ENCODE measurements at places on chromosomes 6 and 20.
A peak's percentile ranks its signal among the peaks of the same experiment; 100 is the strongest.

GRCh38 chr20:9615766-9616454, 101.5 kb downstream of the LAMP5 start:
- DNase-seq, result no peak

DNA sequence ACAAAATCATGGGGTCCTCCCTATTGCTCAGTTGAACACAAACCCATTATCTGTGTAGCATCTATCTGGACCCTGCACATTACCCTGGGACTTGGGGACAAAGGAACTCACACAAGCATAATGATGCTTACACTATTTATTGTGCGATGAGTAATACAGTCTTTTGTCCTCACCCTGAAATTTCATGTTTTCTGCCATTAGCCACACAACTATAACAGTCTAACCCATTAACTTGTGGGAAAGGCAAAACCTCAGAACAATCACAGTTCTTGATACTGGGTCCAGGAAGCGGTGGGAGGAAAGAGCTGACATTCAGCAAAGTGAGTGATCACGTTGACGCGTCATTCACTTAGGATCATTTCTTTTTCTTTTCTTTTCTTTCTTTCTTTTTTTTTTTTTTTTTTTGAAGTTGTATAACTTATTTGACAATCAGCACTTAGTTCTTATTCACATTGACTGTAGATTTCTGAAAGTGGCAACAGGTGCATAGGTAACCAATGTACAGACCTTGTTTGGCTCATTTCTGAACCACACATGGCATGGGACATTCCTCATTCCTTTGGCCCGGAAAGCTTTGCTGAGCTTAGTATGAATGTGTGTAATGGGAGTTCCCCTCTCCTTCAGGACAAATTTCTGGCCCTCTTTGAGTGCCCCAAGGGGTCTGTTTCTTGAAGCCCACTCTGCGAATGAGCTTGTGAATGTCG, 94.8 kb upstream of the CNKSR3 start:
- peak; percentile 23 for DNase-seq

DNA sequence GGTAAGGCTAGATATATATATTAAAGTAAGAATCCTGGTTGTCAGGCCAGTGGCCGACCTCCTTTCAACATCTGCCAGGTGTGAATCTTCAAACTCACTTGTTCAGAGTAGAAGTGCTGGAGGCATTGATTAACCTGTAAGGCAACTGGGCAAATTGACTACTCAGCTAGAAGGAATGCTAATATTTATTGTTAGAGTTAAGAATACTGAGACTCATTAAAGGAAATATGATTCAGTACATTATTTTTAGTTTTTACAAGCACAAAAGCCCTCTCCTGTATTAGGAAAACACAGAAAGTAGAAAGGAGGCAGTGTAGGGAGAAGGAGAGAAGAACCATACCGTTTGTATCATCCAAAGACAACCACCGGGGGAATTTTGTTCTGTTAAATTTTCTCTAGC, 53.5 kb downstream of the RIPOR2 start:
- no peak for DNase-seq

DNA sequence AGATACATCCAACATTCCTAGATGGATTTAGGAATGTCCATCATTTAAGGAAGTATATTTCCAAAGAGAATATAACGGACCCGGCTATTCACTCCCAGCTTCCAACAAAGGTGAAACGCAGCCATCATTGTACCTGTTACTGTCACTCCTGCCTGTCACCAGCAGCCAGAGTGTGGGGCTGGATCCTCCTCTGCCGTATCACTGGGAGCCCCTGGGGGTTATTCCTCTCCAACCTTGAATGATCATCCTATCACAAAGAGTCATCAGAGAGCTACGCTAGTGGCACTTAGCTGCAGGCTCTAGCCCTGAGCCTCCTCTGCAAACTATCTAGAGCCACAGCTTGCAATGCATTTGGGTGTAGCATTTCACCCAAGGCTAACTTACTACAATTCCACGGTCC, 73.6 kb upstream of the NHSL1 start:
- no peak for DNase-seq

DNA sequence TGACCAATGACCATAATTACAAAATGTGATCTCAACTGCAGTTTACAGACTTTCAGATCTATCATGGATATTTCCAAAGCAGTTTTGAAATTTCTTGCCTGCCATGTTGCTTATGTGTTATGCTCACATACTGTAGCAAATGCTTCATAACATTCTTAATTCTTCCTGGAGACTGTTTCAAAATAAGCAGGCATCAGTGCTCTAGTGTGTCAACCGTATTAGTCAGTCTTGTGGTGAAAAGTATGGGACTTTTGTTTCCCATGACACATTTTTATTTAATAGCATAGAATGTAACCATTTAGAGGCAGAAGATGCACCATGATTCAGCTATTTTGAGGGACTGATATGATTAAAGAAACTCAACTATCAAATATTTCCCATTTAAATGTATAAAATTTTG, 1.7 kb downstream of the POPDC3 start:
- no peak for DNase-seq

DNA sequence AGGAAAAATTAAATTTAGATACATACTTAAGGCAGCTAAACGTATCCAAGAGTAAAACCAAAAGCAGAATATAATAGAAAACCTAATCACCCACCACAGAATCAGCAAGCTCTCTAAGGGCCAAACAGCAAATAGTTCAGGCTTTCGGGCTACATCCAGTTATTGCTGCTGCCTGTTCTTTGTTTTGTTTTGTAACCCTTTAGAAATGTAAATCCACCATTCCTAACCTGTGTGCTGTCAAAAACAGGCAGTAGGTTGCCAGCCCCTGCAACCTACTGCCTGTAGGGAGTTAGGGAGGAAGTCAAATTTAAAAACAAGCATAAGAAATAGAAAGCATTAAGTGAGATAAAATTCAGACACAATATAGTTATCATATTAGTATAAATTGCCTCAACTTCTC, 225.9 kb downstream of the PTPRT start:
- no peak for DNase-seq

- DNase-seq, result no peak
These were observed 532.8 kb downstream of the QKI start for GRCh38 chr6:163947276-163947675.

DNA sequence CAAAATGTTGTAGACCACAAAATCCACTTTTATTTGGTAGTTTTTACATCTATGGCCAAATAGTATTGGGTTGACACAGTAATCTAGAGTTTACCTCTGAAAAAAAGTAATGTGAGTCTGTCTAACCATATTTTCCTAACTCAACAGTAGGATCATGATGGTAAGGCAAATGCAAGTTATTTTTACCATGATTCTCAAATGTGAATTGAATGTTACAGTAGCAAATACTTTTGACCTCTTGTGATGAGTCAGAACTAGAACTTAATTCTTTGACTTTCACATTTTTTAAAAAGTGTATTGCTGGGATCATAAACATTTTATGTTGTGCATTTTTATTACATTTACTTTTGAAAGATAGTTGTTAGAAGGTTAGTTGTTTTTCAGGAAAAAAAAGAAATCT, 22.0 kb downstream of the RNF146 start:
- DNase-seq, result no peak

GRCh38 chr6:79868098-79868722, 79.1 kb downstream of the ELOVL4 start:
- DNase-seq, result no peak

DNA sequence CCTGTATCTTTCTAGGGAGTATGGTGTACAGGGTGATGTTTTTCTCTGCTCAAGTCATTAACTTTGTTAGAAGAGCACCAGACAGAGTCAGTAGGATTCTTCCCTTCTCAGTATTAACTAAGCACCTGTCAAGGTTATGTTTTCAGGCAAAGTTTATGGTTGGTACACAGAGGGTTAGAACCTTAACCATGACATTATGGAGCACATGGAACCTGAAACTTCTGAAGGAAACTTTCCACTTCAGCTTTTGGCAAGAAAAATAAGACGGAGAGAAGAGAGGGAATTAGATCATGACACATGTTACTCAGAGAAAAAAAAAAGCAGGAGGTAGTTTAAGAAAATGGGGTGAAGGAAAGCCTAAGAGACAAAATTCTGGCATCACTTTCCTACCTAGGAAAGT, 112.9 kb upstream of the PDE7B start:
- DNase-seq, result no peak

GRCh38 chr6:4889701-4890100, 113.5 kb downstream of the CDYL start:
- no peak for DNase-seq

GRCh38 chr6:42225029-42225339, 7.3 kb upstream of the MRPS10 start:
- no peak for DNase-seq

- no peak for DNase-seq
These were observed 17.1 kb upstream of the CALHM6 start for GRCh38 chr6:116444092-116444491.

DNA sequence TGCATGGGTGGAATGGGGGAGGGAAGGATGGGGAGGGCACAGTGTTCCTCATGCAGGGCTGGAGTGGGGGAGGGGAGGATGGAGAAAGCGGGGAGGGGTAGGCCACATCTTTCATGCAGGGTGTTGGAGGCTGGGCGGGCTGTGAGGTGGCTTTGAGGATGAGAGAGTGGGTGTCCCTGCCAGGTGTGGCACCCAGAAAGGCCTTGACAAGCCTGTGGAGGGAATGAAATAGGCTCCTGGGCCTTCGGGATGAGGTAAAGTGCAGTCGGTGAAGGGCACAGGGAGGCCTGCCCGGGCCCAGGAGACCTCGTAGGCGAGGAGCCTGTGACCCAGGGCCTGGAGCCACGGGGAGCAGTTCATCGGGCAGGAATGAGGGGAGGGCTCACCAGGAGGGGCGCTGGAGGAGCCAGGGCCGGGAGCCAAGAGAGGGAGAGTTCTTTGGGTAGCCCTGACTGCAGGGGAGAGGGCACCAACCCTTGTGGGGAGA, 7.6 kb downstream of the CEBPB start:
- no peak for DNase-seq

GRCh38 chr6:32074996-32075532, 34.1 kb downstream of the TNXB start:
- DNase-seq, result no peak

- no peak for DNase-seq
These were observed 19.5 kb upstream of the HLA-DQA1 start for GRCh38 chr6:32617751-32618150.

DNA sequence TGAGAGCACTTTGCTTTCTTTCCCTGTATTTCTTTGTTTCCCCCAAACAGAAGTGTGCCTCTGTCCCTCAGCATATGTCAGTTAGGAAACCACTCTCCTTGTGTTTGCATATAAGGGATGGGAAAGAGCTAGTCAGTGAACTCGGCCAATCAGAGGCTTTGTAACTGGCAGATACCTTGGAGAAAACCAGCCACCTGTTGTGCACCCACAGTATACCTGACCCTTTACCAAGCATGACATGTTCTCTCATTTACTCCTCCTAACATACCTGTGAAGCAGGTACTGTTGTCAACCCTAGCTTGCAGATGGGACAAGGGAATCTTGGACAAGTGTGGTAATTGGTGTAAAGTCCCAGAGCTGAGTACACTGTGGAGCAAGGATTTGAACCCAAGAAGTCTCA, 96.1 kb upstream of the FAM8A1 start:
- DNase-seq, result no peak

DNA sequence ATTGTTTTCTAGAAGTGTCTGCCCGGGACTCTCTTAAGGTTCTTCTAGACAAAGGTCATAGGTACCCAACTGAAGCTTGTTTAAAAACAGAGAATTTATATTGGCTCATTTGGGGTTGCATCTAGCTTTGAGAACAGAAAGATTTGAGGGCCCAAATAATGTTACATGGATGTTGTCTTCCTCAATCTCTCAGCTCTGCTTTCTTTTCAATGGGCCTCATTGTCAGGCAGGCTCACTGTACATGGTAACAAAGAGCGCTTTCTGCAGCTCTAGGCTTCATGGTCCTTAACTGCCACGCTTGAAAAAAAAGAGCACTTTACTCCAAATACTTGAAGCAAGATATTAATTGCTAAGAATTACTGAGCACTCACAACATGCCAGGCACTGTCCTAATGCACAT, 22.2 kb downstream of the NHLRC1 start:
- DNase-seq, result no peak
